ENCODE measurements at places on chromosomes 12 and 14. TPM values are rescaled to one million over a fixed set of nuclear protein-coding genes. Genes with fewer than 3 reads are reported as not detected.

The OR6C68 gene
- total RNA-seq = not detected

The KRT83 gene
- total RNA-seq = not detected

The DCN gene
- total RNA-seq = 1,524 TPM

The ABCD2 gene
- total RNA-seq = 0.49 TPM

The SLC6A12 gene
- not detected for total RNA-seq

The INSM2 gene
- not detected for total RNA-seq

The MAP1LC3B2 gene
- total RNA-seq = not detected

The TMTC2 gene
- 61.2 TPM for total RNA-seq

The OTOGL gene
- 0.81 TPM for total RNA-seq

The ASB8 gene
- total RNA-seq = 39.2 TPM

The IQSEC3 gene
- 2.2 TPM for total RNA-seq

The ARHGEF40 gene
- total RNA-seq = 15.0 TPM

The PRH1 gene
- total RNA-seq = 29.1 TPM

The MDGA2 gene
- 0.36 TPM for total RNA-seq

The MYBPC1 gene
- 0.16 TPM for total RNA-seq

The KCNK10 gene
- total RNA-seq = not detected

The ERH gene
- total RNA-seq = 65.6 TPM

The DNAI7 gene
- total RNA-seq = 0.36 TPM
